ENCODE measurements at places on chromosomes 4 and X. TPM values are rescaled to one million over a fixed set of nuclear protein-coding genes. Genes with fewer than 3 reads are reported as not detected.

Gene ZDHHC15
- total RNA-seq = under 0.01 TPM

Gene CD38
- not detected for total RNA-seq

Gene AFF2
- 0.65 TPM for total RNA-seq

Gene NXF3
- total RNA-seq = not detected

Gene CT45A1
- total RNA-seq = not detected

Gene GPR78
- not detected for total RNA-seq

Gene PHEX
- 0.18 TPM for total RNA-seq

Gene TMPRSS11F
- not detected for total RNA-seq

Gene CPZ
- 6.9 TPM for total RNA-seq

Measured in cardiac atrium fibroblast (primary cell).